ENCODE measurements at places on chromosomes 4 and X. TPM values are rescaled to one million over a fixed set of nuclear protein-coding genes. Genes with fewer than 3 reads are reported as not detected.

NOX1 gene
- not detected for polyA plus RNA-seq

ADH7 gene
- not detected for polyA plus RNA-seq

CXCL11 gene
- polyA plus RNA-seq: not detected

PDCL2 gene
- not detected for polyA plus RNA-seq

TMPRSS11E gene
- polyA plus RNA-seq: 0.20 TPM

CTSO gene
- 32.6 TPM for polyA plus RNA-seq

FATE1 gene
- polyA plus RNA-seq: not detected

HPGD gene
- polyA plus RNA-seq: 2.3 TPM

S100P gene
- polyA plus RNA-seq: not detected

SLC6A14 gene
- polyA plus RNA-seq: not detected

ADAM29 gene
- polyA plus RNA-seq: 0.59 TPM

ASB12 gene
- polyA plus RNA-seq: not detected

DGAT2L6 gene
- not detected for polyA plus RNA-seq

FAM184B gene
- not detected for polyA plus RNA-seq

HTATSF1 gene
- 53.8 TPM for polyA plus RNA-seq

WDR1 gene
- polyA plus RNA-seq: 213 TPM

SPANXC gene
- not detected for polyA plus RNA-seq

KLHL13 gene
- not detected for polyA plus RNA-seq
